ENCODE measurements at places on chromosomes 11 and 22.

GRCh38 chr11:6925636-6926207 is 504 bp upstream of the ZNF215 start:
- DNase-seq, result peak; percentile 48

GRCh38 chr11:122998727-122999366 is 17.2 kb upstream of the BSX start:
- DNase-seq, result peak; percentile 41

DNA sequence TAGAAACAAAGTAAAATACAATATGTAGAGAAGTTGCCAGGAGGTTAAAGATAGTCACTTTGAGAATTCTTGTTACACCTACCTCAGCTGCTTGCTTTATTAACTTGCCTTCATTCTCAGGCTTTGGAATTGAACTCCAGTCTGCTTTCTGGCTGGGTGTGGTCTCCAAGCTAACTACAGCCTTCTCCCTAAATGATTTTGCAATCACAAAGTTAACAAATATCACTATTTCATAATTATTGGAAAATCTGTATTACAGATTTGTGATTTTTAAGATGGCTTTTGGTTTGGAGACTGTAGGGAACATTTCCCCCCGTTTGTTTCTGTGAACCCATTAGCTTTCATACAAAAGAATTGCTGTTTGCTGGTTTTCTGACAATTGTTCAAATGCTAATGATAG is 2.2 kb downstream of the PLAAT5 start:
- no peak for DNase-seq

- no peak for DNase-seq
Observed at GRCh38 chr11:75563501-75563977, 1.5 kb downstream of the SERPINH1 start.

DNA sequence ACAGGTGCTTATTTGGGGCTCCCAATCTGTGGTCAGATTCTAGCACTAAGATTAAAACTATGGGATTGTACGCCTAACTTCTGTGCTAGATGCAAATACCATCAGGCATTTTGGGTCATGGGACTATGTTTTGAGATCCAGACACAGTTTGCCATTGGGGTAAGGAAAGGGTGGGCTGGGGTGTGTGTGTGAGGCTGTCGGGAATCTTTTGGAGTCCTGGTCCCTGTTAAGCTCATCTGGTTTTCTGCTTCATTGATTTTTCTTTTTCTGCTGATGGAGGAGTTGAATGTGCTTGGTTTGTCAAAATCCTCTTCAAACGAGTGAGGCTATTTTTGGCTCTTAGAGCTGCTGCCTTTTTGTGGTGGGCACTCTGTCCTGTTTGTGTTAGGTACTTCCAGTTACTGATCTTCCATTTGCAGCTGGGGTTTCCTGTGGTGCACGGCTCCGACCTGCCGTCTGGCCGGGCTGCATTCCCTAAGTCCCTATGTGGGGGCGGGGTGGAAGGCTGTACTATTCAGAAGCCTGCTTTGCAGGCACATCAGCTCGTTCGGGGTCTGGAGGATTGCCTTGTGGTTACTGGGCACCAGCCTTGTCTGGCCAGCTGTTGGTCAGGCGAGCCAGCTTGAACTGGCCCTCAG is 2.9 kb downstream of the BCR start:
- DNase-seq, result peak; percentile 62

GRCh38 chr11:132644520-132645239 is 887.6 kb downstream of the OPCML start:
- no peak for DNase-seq

DNA sequence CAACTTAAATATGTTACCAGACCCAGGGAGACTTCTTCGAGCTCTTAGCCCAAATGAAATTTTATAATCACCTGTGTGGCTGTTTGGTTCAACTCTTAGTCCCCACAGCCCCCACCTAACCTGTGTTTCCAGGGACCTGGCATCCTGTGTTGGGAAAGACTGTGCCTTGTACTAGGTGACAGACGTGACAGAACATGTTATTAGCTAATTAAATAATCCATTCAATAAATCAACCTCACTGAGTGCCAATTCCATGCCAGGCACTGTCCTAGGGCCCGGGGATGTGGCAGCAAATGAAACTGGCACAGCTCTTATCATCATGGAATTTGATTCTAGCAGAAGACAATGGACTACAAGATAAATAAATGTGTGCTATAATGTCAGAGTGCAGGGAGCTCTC is 431.9 kb downstream of the MIAT start:
- DNase-seq, result no peak

GRCh38 chr11:72012897-72013721 is 14.4 kb downstream of the IL18BP start:
- peak; percentile 63 for DNase-seq

DNA sequence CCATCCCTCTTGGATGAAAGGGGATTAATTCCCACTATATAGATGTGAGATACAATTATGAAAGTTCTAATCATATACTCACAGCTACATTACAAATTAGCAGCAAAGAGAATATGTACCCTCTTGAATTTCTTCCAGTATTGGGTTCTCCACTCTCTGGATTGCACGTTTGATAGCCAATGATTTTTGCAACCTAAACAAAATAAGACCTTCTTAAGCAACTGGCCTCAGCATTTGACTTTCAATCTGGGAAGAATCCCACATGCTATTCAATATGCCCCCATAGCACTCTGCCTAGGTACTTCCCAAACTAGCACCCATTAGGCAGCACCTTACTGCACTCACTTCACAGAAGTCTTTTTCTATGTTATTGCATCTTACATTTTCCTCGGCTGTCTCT is 55.8 kb downstream of the ETS1 start:
- DNase-seq, result no peak

DNA sequence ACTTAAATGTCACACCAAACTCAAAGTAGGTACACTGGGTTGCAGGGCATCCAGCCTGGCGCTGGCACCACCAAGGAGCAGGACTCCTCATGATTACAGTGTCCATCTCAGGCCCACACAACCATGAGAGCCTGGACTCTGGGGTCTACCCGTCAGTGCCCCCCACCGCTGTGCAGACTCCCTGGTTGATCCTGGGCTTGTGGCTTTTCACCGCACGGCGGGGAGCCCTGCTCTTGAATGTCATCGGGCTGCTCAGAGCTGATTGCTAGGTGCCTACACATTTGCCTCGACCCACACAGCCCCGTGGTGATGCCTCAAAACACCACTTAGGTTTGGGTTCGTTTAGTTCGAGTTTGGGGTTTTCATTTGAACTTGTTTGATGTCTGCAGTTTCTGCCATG is 63.0 kb downstream of the WNT11 start:
- DNase-seq, result no peak

- DNase-seq, result peak; percentile 22
Observed at GRCh38 chr22:29115682-29116288, 43.0 kb downstream of the KREMEN1 start.

DNA sequence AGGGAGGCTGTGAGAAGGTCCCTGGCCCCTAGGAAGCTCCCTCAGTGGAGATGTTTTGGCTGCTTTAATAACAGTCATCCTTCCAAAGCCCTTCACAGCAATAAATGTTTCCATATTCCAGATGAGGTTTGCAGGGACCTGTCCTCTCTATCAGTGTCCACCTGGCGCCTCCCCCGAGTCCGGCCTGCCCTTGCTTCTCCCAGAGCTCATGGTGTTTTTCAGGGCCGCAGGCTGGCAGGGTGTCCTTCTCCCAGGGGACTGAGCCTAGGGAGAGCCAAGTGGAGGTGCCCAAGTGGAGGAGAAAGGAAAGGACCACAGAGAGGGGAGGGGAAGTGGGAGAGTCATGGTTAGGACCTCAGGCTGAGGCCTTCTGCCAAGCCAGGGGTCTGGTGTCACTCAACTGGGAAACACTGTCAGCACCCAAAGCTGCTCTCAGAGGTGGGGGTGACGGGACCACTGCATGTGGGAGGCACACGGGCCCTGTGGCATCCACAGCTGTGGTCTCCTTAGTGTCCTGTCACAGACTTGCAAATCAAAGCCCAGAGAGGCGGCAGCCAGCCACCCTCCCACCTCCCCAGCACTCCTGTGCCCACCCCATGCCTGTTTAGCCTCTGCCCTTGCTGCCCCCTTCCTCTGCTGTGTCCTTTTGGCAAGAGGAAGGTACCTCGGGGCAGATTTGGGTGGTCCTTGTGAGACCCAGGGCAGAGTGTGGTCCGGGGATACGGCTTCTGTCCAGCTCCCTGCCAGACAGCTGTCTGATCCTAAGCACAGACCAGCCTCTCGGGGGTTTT is 6.4 kb downstream of the DERL3 start:
- DNase-seq, result no peak

- DNase-seq, result no peak
Observed at GRCh38 chr11:61842528-61842820, 14.4 kb downstream of the FADS2 start.

DNA sequence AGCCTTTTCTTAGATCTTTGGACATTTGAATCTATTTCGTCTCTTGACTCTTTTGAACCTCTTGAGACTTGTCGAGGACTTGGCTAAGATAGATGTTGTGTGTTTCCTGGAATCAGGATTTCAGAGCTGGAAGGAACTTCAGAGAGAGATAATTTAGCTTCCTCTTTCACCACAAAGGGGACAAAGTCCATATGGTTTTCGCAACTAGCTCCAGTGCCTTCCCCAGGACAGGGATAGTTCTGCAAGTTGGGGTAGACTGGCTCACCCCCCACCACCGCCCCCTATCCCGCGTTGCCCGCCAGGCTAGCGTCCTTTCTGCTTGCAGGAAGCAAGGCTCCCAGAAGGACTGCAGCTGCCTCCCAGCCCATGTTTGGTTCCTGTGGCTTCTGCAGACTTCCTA is 75.7 kb upstream of the MYO18B start:
- DNase-seq, result no peak

DNA sequence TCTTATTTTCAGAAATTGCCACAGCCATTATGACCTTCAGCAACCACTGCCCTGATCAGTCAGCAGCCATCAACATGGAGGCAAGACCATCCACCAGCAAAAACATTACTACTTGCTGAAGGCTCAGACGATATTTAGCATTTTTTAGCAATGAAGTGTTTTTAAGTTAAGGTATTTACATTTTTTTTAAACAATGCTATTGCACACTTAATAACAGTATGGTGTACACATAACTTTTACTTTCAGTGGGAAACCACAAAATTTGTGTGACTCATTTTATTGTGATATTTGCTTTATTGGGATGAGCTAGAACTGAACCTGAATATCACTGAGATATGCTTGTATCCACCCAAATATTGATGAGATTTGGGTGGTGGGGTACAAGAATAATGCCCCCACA is 110.9 kb downstream of the TSPAN18 start:
- DNase-seq, result peak; percentile 75

DNA sequence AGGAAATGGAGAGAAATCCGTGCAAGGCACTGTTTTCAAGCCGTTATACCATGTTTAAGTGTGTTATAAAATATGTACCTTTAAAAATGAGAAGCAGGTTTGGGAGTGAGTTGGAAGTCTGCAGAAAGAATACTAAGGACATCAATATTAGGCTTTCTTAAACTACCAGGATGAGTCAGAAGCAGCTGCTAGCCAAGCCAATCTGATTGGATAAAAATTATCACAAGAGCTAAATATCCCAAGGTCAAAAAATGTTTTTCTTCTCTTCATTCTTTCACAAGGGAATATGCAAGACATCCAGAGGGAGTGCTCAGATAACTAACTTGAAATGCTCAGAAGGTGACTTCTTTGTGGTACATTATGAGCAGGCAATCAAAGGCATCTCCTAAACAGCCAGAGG is 19.3 kb upstream of the CKAP5 start:
- peak; percentile 80 for DNase-seq

- no peak for DNase-seq
Observed at GRCh38 chr11:100004541-100004940, 682.5 kb upstream of the ARHGAP42 start.

DNA sequence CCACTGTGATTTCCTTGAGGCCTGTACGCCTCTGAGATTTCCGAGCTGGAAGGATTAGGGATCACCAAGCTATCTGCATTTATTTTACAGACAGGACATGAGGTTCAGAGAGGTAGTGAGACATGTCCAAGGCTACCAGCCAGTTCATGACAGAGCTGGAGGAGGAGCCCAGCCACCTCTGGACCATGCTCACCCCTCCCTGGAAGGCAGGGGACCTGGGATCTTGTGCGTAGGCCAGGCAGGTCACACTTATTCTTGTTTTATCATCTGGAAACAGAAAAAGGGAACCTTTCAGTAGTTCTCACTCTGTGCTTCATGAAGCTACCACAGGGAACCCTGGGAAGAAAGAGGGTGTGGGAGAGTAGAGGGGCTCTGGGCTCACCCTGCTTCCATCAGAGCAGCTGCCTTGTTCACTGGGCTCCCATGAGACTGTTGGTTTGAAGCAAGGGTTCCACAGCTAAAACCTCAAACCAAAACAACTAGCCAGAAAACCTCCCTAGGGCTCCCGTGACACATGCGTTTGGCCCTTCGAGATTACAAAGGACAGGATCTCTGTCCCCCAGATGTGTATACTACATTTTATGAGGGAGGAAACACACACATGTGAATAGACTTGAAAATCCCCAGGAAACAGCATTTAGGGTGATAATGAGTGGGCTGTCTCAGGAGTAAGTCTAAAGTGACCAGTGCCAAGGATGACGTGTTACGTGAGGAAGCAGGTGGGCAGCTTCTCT is 106.4 kb downstream of the DSCAML1 start:
- DNase-seq, result no peak

GRCh38 chr22:24146791-24147353 is 34.4 kb upstream of the SUSD2 start:
- peak; percentile 96 for DNase-seq

- DNase-seq, result peak; percentile 1
Observed at GRCh38 chr11:23502826-23503225, 642.6 kb upstream of the CCDC179 start.

GRCh38 chr11:117921456-117921855 is 7.7 kb downstream of the TMPRSS13 start:
- no peak for DNase-seq

GRCh38 chr11:68312780-68313573 is 586 bp downstream of the LRP5 start:
- peak; percentile 22 for DNase-seq

GRCh38 chr11:59152312-59152951 is 9.8 kb downstream of the FAM111A start:
- DNase-seq, result no peak

GRCh38 chr11:70644343-70645060 is 246.2 kb downstream of the CTTN start:
- no peak for DNase-seq

GRCh38 chr11:125295931-125296330 is 131.4 kb downstream of the PKNOX2 start:
- DNase-seq, result no peak

GRCh38 chr11:34206407-34207300 is 101.2 kb downstream of the NAT10 start:
- DNase-seq, result no peak

DNA sequence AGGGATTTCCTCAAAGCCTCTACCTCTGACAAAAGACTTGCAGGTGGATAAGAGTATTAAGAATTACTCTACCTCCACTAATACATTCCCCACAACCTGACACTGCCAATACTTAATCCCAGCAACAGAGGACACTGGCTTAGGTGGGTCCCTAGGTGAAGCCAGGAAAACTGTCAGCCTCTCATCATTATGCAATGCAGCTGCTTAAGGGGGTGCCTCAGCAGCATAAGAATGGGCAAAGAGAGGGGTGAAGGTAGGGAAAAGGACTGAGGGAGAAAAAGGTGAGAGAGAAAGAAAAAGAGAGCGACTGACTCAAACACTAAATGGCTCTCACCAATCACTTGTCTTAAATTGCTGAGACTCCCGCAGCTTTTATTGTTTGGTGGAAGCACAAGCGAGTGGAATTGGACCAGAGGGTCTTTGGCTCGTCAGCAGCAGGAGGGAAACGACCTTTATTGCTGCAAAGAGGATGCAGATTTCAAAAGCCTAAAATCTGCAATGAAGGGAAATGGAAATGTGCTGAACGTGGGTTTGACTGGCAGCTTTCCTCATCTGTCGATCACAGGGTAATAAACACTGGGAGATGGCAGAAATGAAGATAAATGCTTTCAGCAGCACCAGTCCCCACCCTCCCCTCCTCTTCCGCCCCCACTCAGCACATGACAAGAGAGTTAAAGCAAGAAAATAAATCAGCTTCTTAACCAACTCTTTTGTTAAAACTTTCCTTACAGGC is 64.9 kb upstream of the CHRM4 start:
- DNase-seq, result no peak
